Activated CD4-positive, alpha-beta T cell treated with anti-CD3 and anti-CD28 coated beads for 48 hours (primary cell): ENCODE measurements at places on chromosomes 6 and 20.

- no peak for DNase-seq
Observed at GRCh38 chr6:113019176-113019575, 672.0 kb downstream of the RFPL4B start.

GRCh38 chr20:1528811-1529210, 28.7 kb downstream of the SIRPD start:
- no peak for DNase-seq

DNA sequence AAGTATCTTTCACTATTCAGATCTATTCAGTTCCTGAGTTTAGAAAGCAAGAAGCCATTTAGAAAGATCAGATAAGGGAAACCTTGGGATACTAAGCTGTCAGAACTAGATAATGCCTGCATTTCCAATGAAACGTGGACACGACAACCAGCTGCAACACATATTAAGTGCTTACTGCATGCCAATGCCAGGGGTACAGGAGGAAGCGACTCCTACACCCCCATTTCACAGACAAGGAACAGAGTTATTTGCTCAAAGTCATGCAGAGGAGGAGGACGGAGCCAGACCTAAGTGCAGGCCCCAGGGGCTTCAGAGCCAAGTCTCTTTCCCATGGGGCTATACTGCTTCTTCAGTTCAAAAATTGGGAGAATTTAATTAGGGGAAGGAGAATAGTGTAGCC, 62.4 kb downstream of the PREX1 start:
- DNase-seq = no peak

GRCh38 chr6:84459401-84459800, 232.0 kb upstream of the CEP162 start:
- DNase-seq = no peak

GRCh38 chr6:112153926-112154607, 66.7 kb downstream of the FAM229B start:
- no peak for DNase-seq

DNA sequence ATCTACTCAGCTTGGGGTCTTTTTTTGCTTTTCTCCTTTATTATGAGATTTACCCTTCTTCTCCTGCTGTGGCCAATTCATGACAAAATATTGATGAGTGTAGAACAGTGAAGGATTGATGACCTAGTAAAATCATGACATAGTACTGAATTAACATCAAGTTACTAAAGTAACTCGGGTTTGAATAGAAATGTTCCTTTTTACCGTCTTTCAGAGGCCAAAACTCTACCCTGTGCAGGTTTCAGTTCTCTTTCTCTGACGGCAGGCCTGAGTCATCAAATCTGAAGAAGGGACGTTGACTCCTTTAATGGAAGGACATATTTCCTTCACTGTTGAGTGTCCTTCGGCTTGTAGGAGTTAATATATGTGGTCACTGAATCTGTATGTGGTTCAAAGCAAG, 80.7 kb downstream of the RREB1 start:
- no peak for DNase-seq

GRCh38 chr20:24783631-24784492, 165.2 kb upstream of the CST7 start:
- DNase-seq = peak; percentile 13

DNA sequence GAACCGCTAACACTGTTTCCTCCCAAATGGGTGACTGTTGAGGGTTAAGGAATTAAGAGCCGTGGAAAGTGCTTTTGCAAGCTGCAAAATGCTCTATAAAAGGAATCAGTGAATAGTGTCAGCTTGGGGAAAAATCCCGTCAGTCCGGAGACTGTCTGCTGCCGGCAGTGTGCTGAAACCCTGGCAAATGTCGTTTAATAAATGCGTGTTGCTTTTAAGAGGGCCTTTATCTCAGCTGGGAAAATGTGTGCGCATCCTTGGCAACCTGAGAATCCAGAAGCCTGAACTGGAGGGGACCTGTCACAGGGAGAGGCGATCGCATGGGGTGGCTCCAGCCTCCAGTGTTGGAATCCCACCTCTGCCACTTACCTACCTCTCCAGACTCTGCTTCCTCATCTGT, 9.8 kb downstream of the SIRPA start:
- DNase-seq = no peak

DNA sequence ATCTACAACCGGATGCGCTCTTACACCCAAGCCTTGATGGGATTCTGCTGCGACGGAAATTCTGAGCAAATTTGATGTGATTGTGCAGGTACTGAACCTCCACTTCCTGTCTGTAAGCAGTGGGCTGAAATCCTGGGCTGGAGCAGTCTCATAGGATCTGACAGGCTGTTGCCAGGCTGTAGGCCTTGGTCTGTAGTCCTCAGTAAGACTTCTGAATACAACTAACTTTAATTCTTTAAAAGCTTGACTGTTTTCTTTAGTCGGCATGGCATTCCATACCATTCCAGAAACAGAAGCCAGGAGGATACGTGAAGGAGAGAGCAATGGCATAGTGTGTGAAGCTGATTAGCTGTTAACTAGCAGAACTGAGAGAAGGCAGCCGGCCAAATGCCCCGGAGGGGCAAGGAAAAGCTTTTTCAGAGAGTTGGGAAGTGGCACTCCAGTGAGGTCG, 68.3 kb downstream of the ADTRP start:
- peak; percentile 79 for DNase-seq
